ENCODE measurements at places on chromosomes 16 and 17. TPM values are rescaled to one million over a fixed set of nuclear protein-coding genes. Genes with fewer than 3 reads are reported as not detected.

GRCh38 chr16:705431-706188 is at the start of gene FBXL16:
TSS of gene FBXL16 (minus strand) at chr16:705801. CDS start at chr16:697405, 8,396 bp downstream.
- no peak for DNase-seq

NPIPA7 gene
- polyA plus RNA-seq: 3.2 TPM

ADAD2 gene
- not detected for polyA plus RNA-seq

KRTAP1-1 gene
- polyA plus RNA-seq: not detected

- DNase-seq: no peak
Measured at GRCh38 chr16:18789515-18789849, 652 bp downstream of the RPS15A start.

ARRB2 gene
- 23.3 TPM for polyA plus RNA-seq

KRTAP9-8 gene
- not detected for polyA plus RNA-seq

DCTN5 gene
- 39.2 TPM for polyA plus RNA-seq

GRCh38 chr17:72101526-72101925 is 19.3 kb upstream of the SOX9 start:
- DNase-seq: no peak

ITGAD gene
- polyA plus RNA-seq: 0.31 TPM
